Amygdala (tissue), 56 donors: ENCODE measurements at places on chromosomes 7 and 10.

GRCh38 chr7:116730097-116731022 is 58.4 kb downstream of the MET start:
- no peak for DNase-seq

DNA sequence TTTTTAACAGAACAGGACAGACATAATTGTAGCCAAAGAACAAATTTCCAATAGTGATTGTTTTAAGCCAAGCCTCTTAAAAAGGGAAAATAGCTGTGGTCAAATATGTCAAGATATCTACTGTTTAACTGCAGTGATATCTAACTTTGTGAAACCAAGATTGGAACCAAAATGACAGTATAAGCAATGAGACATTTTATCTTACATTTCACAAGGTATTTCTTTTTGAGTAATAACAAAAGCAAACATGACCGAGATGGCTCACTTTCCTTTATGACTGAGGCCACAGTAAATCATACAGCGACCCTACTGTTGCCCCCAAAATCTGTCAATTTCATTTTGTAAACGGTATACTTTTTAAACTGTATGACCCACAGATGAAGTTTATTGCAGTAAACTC is 215.8 kb downstream of the MLLT10 start:
- DNase-seq: no peak

DNA sequence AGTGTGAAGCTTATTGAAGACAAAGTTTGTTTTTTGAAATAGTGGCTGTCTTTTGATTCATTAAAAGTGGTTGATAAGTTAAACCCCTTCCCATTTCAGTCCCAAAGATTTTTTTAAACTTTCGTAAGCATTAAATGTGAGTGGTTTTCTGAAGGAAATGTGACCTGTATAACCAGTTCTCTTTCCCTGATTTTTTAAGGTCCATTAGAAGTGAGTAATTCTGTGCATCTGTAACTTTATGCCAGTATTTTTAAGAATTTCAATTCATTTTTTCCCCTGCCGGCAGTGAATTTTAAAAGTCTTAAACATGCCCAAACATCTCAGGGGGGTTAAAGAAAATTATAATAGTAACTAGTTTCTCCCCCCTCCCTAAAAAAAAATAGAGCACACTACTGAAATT is 254.6 kb upstream of the SP8 start:
- DNase-seq: no peak

- DNase-seq: no peak
Observed at GRCh38 chr7:35691827-35692307, 3.1 kb downstream of the HERPUD2 start.

DNA sequence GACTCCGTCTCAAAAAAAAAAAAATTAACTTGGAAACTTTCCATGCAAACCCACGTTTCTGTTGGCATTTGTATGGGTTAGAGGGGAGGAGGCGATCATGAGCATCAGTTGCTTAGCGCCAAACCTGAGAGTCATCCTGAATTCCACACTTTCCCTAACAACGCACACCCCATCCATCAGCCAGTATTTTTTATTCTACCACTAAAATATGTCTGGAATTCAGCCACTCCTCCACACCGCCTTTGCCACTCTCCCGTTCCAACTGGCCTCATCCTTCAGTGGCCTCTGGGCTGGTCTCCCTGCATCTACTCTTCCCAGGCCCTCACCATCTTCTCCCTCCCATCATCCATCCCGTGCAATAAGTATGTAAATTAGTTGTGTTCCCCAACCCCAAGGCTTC is 4.7 kb upstream of the LMBR1 start:
- no peak for DNase-seq

DNA sequence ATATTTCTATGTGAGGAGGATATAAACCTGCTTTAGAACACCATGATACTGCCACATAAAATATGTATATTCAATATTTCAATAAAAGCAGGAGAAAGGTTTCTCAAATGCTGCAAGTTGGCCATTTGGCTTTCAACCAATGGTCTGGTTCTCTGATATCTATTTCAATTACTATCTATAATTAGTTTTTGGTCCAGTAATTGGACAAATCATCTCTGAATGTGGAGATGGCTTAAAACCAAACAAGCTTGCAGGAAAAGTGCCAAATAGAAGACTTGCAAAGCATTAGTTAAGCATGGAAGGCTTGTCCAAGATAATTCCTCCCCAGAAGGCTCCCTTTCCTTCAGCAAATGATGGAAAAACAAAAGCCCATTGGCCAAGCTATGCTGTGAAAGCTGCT is 140.1 kb downstream of the CPEB3 start:
- no peak for DNase-seq

DNA sequence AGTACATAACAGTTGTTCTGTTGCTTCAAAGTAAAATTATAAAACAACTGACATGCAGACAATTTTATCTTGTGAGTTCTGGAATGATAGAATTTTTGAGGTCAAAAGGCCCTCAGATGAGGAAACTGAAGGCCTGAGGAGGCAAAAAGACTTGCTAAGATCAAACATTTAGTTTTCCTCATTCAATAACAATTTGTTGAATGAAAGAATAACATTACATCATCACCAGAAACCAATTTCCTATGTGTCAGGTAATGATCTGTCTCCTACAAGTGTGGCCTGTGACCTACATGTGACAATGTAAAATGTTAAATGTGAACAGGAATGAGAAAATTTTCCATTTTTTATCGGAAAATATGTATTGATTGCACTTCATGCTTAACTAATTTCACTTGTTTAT is 16.6 kb upstream of the ASB4 start:
- DNase-seq: no peak

DNA sequence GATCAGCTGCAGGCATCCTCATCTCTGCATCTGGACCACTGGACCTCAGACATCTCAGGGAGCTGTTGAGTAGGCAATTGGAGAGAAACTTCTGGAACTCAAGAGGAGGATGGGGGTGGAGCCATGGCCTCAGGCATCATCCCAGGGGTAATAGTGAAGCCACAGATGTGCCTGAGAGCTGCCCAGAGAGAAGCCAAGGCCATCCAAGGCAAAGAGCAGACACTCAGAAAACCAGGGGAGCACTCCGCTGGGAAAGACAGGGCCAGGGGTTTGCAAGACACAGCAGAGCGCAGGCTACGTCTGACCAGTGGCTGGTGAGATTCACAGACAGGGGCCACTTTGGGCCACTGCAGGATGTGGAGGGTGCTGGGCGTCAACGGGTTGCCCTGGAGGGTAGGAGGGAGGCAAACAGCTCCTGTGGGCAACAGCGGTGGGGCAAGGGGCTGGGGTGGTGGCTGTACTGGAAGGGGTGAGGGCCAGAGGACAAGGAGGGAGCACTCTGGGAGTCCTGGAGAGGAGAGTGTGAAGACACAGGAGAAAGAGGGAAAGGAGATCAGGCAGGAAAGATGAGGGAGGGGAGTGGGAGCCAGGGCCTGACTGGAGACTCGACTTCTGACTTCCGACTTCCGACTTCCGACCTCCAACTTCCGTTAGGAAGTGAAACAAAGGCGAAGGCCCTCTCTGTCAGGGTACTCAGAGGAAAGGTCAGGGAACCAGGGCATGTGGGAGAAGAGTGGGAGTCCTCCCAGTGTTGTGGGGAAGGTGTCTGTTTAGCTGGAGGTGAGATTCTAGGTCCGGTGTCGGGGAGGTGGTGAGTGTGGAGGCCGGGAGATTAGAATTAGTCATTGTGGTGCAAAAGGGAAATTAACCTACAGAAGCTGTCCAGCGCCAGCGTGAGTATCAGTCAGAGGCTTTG is 69.7 kb upstream of the ANTXRL start:
- DNase-seq: no peak

- no peak for DNase-seq
Observed at GRCh38 chr7:139674752-139675126, 103.1 kb downstream of the HIPK2 start.
